ENCODE measurements at places on chromosomes 7 and 10. TPM values are rescaled to one million over a fixed set of nuclear protein-coding genes. Genes with fewer than 3 reads are reported as not detected.

The RBP3 gene
- total RNA-seq = not detected

The NPC1L1 gene
- not detected for total RNA-seq

The TOMM7 gene
- 94.4 TPM for total RNA-seq

The UCN3 gene
- not detected for total RNA-seq

The OPALIN gene
- total RNA-seq = not detected

Data from dermis microvascular lymphatic vessel endothelial cell (primary cell).